ENCODE measurements at places on chromosomes 16 and 17.

DNA sequence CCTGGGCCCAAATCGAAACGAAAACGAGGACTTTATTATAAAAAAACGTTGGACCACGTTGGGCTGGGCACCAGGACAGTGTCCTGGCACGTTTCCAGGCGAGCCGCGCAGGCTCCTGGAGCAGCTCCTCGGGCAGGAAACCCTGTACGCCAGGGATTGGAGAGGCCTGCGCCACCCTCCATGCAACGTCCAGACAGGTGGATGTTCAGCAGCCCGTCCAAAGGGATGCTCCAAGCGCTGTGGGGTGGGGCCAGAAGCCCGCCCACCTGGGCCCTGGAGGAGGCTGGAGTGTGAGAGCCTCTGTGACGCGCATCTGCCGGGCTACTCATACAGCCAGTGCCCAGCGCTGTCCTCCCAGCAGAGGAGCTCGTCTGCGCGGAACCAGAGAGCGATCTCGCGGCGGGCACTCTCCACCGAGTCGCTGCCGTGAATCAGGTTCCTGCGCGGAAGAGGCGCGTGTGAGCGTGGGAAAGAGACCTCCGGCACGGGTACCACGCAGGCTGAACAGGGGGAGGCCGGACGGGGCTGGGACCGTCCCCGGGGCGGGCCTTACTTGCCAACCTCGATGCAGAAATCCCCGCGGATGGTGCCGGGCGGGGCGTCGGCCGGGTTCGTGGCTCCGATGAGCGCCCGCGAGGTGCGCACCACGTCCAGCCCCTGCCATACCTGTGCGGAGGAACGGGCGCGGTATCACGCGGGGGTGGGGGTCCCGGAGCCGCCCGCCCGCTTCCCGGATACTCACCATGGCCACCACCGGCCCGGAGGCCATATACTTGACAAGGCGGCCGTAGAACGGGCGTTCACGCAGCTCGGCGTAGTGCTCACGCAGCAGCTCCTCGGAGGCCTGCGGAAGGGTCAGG, 785 bp downstream of the NME3 start:
- DNase-seq: no peak

DNA sequence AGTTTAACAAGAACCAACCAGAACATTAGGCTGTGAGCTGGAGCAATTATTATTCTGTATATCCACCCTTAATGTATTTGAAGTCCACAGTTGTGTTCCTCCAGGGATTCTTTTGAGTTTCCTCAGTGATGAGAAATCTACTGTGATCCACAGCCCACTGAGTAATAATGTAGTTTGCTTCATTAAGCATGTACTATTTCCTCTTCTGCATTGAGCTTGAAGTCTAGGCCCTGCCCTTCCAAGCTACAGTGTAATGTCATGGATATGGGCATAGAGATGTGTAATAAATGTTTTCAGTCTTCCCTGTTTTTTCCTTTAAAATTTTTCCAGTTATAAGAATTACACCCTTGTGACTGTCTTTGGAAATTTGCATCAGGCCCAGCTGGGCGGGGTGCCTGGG, 36.4 kb upstream of the SLC12A3 start:
- no peak for DNase-seq

DNA sequence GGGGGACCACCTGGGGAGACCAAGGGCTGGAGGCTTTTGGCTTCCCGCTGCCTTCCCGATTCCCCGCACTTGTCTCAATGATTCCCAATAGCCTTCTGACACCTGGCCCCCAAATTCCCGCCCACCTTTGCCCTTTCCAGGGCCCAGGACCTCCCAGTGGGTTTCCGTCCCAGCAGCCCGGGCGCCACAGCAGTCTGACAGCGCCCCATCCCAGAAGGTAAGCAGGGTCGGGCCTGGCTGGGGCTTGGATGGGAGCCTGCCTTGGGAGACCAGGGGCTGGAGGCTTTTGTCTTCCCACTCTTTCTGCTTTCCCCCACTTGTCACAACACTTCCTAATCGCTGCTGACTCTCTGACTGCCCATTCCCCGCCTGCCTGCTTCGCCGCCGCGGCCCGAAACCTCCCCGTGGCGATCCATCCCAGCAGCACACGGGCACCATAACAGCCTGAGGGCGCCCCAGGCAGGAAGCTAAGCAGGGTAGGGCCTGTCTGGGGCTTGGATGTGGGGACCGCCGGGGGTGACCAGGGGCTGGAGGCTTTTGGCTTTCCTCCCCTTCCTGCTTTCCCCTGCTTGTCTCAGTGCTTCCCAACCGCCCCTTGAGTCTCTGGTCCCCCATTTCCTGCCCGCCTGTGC, 2289.3 kb downstream of the TP53TG3F start:
- DNase-seq: no peak

DNA sequence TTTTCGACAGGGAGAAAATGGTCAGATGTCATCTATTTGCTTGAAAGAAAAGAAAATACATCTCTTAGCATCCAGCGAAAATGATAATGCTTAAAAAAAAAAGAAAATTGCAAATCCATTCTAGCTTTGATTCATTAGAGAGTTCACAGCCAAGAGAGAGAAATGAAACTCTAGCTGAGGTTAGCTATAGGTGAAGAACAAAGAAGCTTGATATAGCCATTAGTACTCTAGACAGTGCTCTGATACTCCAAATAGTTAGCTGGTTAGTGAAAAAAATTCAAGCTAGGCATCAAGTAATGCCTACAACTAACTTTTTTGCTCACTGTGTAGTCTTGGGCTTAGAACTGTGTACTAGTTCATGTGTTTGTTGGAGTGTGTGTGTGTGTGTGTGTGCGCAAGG, 721.6 kb upstream of the SOX9 start:
- no peak for DNase-seq

GRCh38 chr17:15650741-15651582, 31.5 kb upstream of the FBXW10B start:
- DNase-seq: no peak

GRCh38 chr16:83530293-83530692, 277.5 kb upstream of the HSBP1 start:
- no peak for DNase-seq

- no peak for DNase-seq
These were observed 160.1 kb upstream of the IRX3 start for GRCh38 chr16:54446639-54447038.

- no peak for DNase-seq
These were observed 90.7 kb upstream of the CREBBP start for GRCh38 chr16:3971261-3971660.

DNA sequence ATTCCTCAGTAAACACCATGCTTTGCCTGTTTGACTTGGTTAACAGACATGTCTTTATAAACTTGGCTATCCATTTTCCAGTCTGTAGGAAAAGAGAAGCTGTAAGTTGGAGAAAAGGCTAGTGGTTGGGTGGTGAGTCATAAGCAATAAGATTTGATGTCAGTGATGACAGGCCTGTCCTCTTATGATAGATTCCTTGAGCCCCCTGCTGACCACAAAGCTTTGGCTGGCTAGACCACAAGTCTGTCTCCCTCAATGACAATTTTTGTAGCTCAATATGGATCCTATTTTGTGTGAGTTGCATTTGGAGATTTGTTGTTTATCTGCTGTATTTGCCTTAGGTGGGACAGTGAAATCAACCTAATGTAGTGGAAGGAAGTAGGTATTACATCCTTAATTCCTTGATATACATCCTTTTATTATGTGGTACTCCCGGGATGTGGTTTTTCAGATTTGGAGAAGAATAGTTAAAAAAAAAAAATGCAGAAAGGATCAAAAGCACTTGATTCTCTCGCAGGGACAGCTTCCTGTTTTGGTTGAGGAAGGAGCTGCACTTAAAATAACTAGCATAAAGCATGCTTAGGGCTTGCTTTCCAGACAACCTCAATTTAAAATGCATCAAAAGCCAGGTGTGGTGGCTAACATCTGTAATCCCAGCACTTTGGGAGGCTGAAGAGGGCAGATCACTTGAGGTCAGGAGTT, 67.4 kb downstream of the SIAH1 start:
- DNase-seq: no peak

DNA sequence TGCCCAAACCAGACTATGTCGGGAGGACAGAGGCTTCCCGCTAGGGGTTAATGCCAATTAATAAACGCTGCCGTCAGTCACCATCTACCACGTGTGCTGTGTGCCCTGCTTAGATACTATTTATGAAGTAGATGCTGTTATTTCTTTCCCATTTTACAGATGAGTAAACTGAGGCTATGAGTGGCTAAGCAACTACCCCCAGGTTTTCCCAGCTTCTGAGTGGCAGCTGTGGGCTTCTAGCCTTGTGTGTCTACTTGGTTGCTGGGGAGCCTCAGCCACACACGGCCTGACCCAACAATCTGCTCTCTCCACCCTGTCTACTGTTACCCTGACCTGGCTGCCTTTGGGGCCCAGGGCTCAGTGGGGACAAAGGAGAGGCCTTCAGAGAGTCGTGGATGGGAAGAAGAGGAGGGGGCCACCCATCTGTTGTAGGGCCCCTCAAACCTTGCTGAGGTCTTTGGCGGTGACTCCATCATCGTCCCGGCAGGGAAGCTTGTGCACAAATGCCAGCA, 7.1 kb downstream of the GIT1 start:
- no peak for DNase-seq

GRCh38 chr17:4565209-4566141, 5.1 kb upstream of the GGT6 start:
- DNase-seq: no peak

DNA sequence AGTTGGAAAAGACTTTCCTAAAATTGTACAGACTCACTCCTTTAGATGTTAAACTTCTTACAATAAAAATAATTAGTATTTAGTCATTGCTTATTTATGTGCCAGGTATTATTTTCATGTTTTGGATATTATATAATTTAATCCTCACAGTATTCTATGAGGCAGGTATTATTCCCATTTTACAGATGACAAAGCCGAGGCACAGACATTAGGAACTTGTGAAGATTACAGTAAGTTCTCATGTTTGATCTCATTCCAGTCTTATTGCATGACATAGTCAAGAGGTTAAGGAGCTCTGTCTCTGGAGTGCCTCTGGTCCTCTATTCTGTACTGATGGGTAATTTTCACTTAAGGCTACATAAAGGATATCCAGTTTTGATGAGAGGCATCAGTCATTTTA, 3.3 kb downstream of the HEATR3 start:
- DNase-seq: no peak

DNA sequence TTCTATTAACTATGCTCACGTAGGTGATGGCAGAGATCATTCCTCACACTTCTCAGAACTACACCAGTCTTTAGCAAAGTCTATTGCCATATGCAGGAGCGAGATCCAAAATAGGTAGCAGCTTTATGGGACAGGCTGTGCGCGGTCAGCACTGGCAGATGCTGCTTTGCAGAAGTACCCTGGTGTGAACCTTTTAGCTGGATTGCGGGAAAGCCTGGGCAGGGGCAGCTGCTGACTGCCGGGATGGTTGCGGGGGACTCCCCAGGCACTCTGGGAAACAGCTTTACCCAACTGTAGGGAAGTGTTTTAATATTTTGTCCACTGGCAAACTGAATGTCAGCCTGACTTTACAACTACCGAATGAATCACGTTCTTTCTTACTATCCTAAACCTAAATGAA, 251.3 kb downstream of the HS3ST3A1 start:
- DNase-seq: no peak

DNA sequence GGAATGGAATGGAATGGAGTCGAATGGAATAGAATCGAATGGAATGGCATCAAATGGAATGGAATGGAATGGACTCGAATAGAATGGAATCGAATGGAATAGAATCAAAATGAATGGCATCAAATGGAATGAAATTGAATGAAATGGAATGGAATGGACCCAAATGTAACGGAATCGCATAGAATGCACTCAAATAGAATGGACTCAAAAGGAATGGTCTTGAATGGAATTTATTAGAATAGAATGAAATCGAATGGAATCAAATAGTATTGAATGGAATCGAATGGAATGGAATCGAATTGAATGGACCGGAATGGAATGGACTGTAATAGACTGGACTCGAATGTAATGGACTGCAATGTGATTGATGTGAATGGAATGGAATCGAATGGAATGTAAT, 501.4 kb upstream of the WSB1 start:
- no peak for DNase-seq

DNA sequence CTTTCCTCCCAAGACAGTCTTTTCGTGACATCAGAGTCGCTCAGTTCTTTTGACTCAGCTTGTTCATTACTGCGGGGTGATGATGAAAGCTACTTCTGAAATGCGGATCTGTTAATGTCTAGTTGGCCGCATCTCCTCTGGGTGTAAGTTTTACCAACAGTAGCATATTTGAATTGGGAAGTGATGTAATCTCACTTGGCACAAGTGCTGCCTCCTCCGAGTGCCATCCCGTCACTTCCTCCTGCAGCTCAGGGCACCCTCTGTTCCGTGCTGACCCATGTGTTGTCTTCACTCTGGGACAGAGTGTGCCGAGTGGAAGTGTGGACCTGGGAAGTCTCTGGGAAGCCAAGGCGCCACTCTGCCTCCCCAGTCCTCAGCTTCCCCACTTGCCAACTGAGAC, 8.9 kb downstream of the ADAD2 start:
- no peak for DNase-seq

DNA sequence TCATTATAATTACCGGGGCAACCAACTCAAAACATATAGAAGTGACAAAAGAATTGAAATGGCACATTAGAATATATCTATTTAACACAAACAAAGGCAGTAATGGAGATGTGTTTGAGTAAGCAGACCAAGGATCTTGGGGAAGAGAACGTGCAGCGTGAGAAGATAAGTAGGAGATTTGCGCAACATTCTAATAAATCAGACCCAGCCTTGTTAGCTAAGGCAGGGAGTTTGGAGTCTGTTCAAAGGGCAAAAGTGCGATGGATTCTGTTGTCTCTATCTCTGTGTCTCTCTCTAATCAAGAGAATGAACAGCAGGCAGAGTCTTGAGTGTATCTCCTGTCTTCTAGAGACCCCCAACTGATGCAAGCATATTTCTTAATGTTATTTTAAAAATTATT, 55.0 kb upstream of the FA2H start:
- DNase-seq: no peak

DNA sequence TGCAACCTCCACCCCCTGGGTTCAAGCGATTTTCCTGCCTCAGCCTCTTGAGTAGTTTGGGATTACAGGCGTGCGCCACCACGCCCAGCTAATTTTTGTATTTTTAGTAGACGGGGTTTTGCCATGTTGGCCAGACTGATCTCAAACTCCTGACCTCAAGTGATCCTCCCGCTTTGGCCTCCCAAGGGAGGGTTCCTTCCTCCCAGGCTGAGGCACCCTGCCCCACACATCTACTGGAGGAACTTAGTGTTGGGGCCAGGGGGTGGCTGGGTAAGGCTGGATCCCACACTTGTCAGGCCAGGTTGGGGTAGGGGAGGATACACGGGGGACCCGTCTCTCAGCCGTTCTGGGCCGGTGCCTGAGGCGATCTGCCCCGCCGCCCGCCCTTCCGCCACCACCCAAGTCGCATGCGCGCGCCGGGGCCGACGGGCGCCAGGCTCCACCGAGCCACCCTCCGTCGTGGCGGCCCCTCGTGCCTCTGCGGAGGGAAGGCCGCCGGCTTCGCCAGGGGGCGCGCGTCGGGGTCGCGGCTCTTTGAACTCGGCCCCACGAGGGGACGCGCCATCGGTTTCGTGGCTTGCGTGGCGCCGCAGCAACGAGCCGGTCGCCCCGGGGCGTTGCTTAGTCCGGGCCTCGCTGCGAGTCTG, 15.9 kb downstream of the GRB7 start:
- no peak for DNase-seq

DNA sequence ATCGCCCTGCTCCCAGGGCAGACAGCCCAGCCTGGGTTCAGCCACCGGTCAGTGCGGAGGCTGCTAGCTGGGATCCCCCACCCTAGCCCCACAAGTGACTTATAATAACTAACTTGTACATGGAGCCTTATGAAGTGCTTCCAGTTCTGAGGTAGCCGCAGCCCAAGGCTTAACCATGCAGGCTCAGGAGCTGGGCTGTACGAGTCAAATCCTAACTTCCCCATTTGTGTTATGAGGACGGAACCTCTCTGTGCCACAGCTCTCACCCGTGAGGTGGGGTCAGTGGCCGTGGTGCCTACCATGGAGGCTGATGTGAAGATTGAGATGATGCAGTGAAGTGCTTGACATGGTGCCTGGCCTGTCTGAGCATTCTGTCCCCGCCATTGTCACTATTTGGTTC, 27.8 kb upstream of the GOSR2 start:
- DNase-seq: no peak

All from esophagus squamous epithelium (tissue), 5 donors.